ENCODE measurements at places on chromosomes 7 and 10.

- DNase-seq: no peak
Measured at GRCh38 chr10:127875449-127875765, 17.3 kb downstream of the CLRN3 start.

GRCh38 chr7:105693576-105693975 lies 112.3 kb upstream of the EFCAB10 start:
- DNase-seq: no peak

- DNase-seq: no peak
Measured at GRCh38 chr10:78389419-78389818, 355.8 kb downstream of the RPS24 start.

GRCh38 chr10:60863796-60864195 lies 80.2 kb downstream of the RHOBTB1 start:
- DNase-seq: no peak

GRCh38 chr7:101688995-101689907 lies 60.2 kb upstream of the MYL10 start:
- DNase-seq: no peak

DNA sequence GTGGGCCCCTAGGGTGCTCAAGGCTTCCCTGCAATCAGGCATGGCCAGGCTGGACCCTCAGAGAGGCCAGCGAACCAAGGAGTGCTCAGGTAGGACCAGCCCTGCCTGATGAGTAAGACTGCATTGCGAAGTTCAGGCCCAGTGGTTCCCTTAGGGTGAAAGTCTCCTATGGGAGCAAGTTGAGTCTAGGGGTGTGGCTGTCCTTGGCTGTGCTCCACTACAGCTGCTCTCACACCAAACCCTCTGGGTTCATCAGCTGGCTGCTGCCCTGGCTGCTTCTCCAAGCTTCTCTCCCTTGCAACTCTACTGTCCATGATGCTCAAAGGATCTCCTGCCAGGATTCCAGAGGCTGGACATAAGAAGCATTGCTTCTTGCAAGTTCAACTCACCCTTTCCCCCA lies 18.7 kb downstream of the FAM25A start:
- DNase-seq: no peak

GRCh38 chr10:91996266-91996665 lies 72.7 kb downstream of the BTAF1 start:
- no peak for DNase-seq

- peak; percentile 14 for DNase-seq
Measured at GRCh38 chr10:101441541-101442455, 87.8 kb downstream of the BTRC start.

GRCh38 chr7:123367031-123367430 lies 167.3 kb upstream of the SLC13A1 start:
- DNase-seq: no peak

GRCh38 chr10:22246680-22247391 lies 29.0 kb upstream of the EBLN1 start:
- DNase-seq: no peak

- no peak for DNase-seq
Measured at GRCh38 chr10:92291921-92292845, 1.2 kb downstream of the MARCHF5 start.

GRCh38 chr10:133072196-133072595 lies 15.5 kb upstream of the ADGRA1 start:
- no peak for DNase-seq

DNA sequence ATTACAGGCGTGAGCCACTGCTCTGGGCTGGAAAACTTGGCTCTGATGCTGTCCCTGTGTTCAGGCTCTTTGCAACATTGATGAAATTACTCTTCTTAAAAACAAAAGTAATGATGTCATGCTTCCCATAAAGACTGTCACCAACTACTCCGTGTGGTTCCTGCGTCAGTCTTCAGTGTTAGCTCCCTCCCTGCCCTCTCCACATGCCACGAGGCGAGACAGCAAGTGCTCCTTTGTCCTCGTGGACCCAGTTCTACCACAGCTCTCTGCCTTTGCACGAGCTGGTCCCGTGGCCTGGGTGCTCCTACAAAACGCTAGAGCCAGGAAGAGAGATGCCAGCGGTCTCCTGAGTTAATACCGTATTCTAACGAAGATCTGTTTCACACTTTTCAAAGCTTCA lies 194.5 kb downstream of the SDK1 start:
- DNase-seq: no peak

- no peak for DNase-seq
Measured at GRCh38 chr7:28787106-28787505, 171.0 kb downstream of the TRIL start.

Measured in NCI-H510A (cell line).